ENCODE measurements at places on chromosomes 4 and X.

- no peak for DNase-seq
Measured at GRCh38 chr4:94548571-94548970, 96.8 kb downstream of the PDLIM5 start.

DNA sequence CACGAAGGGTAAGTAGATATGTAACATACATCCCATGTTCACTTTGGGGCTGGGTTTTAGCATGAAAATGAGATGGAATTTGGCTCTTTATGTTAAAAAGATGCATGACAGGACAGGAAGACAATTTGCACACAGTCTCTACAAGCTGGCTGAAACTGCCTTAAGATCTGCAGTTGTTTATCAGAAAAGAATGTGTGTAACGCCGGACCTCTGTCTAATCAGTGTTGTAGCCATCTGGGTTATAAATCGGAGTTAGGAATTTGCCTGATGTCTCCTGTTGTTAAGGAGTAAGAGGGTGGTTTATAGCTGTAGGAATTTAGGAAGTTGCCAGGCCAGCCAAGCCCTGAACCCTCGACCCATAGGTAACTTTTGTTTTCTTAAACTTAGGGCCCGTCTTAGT lies 562.9 kb upstream of the FAT1 start:
- DNase-seq = no peak

DNA sequence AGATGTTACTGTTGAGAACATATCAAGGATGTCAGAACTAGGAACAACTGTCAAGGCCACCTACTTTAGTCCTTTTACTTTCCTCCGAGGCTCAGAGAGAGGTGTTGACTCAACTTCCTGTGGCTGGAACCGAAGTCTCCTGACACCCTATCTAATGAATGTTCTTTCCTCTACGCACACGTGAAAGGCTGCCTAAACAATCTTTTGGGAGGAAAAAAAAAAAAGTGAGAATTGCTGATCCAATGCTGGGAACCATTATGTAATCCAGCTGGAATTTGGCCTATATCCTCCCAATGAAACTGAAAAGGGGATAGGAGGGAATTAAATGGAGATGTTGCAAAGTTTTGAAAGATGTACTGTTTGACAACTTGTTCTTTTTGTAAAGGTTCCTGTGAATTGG lies 8.3 kb upstream of the MAP7D3 start:
- DNase-seq = no peak

DNA sequence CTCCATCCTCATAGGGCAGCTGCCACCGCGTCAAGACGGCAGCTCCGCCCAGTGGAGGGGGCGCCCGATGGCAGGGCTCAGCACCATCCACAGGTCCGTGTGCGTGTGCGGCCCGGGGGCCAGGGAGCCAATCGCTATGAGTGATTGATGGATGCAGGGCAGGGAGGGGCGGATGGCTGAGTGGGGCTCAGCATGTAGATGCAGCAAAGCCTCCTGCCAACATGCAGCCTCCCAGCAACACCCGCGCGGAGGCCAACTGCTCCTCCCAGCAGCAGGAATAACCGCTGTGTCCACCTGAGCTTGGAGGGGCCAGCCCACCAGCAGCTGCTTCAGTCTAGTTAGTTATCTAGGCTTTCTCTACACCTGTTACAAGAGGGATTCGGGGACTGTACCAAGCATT lies 77.4 kb downstream of the MTMR1 start:
- no peak for DNase-seq

DNA sequence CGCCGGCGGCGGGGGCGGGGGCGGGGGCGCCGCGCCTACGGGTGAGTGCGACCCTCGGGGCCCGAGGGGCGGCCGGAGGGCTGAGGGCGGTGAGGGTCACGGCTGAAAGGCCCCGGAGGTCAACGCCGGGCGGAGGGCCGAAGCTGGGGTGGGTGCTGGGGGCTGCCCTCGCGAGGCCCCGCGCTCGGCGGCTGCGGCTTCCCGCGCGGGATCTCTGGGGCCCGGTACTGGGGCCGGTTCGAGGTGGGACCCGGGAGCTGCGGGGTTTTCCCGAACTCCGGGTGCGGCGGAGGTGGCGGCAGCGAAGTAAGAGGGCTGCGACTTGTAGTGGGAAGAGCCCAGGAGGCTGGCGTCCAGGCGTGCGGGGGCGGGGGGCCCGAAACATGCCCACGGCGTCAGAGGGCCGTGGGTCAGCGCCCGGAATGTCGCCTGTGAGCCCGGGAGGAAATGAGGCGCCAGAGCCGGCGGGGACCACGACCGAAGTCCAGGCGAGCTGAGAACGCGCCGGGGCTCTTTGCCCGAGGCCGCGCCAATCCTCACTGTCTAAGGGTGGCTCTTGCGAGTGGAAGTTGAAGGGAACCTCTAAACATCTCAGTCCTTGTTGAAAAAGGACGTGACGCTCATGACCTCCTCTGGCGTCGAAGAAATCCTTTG lies 407 bp downstream of the IL13RA1 start:
- DNase-seq = peak; percentile 67

DNA sequence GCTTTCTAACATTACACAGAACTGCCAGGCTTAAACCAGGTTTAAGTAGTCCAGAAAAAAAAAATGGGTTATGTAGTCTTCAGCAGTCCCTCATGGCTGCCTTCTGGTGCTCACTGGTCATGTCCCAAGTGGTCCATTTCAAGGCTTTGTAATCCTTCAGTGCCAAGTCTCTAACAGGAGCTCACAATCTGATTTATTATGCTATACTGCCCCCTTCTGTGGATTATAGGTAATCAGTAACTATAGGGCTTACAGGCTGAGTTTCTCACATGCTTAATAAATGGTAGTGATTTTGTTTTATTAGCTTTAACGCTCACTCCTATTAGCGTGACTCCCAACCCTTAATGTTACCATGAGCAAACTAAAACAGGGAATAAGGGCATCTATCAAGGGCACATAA lies 92.5 kb upstream of the EDA2R start:
- DNase-seq = no peak

All from left forelimb (tissue), 1 donor.